Suppressor macrophage treated with lipopolysaccharide for 4 hours (primary cell): ENCODE measurements at places on chromosomes 12 and 14.
A peak's percentile ranks its signal among the peaks of the same experiment; 100 is the strongest.

DNA sequence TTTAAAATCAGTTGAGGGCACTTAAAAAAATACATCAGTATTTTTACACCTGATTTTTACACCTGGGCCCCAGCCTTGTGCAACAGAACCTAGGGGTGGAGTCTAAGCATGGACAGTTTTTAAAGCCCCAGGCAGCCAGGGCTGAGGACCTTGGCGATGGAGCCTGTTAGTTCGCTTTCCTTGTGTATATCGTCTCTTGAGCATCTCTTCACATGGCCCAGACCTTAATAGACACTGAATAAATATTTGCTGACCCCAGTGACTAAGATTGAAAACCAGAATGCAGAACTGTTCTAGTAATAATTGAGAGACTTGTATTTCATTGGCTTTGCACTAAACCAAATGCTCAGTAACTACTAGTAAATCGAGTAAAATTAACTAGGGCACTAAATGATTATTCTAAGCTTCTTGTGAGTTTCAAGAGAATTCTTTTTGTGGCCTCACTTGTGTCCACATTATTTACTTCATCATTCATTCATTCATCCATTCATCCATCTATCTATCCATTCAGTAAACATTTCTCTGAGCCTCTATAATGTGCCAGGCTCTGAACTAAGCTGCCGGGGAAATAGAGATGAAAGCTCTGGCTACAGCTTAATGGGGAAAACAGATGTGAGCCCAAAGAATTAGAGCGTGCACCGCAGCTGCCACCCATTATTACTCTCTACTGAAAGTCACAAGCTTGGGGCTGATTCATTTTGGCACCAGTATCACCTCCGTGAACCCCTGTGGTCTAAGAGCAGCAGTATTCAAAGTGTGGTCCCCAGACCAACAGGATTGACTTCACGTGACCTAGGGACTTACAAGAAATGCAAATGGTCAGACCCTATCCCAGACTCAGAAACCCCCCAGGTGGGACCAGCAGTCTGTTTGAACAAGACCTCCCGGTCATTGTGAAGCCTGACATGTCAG, 30.7 kb upstream of the BCL7A start:
- no peak for DNase-seq

DNA sequence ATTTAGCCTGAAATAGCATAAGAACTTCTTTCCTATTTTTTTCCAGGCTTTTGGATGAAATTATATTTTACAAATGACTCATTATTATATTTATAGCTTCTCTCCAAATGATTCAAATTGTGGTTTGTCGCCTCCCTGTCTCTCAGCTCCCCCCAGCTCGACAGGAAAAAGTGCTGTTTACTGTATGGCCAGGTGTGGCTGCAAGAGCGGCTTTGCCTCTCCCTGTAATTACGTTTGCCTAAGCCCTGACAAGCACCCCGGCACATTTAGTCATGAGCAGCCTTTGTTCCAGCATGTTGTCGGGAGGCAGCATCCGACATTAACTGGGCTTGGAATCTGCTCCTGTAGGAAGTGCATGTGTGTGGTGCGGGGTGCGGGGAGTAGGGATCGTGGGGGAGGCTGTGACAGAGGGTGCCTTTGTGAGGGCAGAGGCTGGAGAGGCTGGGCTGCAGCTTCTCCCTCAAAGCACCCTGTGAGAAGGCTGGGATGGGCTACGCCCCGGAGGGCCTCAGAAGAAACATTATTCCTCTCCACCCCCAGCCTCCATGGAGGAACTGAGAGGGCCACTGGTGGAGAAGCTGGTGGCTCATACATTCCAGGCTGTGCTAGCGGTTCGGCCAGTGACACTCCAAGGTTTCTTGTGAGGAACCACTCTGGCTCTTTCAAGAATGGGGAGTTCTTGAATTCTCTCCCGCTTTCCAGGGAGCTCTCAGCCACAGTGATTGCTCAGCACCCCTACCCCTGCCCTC, 42.1 kb upstream of the CTDSP2 start:
- peak; percentile 25 for DNase-seq

DNA sequence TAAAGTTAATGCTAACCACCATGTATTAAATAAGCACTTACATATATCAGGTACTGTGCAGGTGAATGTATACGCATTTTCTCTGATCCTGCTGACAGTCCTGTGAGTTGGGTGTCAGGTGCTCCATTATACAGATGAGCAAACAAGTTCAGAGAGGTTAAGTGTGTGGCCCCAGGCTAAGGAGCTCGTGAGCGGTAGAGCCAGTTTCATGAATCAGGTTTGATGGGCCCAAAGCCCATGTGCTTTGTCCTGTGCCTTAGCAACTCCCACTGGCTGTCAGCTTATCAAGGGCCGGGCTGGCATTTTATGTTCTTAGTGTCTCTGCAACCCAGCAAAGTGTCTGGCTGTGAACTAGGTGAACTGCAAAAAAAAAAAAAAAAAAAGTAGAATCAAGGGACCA, 701.2 kb upstream of the TBX3 start:
- no peak for DNase-seq

DNA sequence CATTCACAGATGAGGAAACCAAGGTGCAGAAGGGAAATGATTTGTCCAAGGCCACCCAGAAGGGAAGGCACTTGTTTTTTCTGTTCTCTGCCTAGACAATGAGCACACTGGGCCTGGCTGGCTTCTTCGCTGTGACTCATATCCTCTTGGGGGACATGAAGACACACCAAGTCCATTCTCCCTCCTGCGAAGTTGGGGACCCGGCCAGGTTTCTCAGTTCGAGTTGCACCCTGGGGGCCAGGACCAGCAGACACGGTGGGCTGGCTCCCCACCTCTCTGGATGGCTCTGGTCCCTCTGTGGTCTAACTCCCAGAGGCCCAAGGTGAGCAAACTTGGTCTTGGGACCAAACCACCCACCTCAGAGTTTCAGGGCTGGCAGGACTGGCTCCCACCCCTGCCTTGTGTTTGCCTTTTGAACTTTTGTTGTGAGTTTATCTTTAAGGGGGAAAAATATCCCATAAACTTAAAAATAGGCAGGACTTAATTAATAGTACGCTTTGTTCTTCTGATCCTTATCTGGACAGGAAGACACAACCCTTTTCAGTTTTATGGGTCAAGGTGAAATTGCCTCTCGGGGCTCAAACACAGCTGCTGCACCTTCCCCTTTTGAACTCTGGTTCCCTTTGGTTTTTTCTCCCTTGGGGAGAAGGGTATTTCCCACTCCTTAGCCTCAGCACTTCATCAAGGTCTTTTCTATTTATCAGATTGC, 9.0 kb upstream of the MLEC start:
- peak; percentile 46 for DNase-seq

DNA sequence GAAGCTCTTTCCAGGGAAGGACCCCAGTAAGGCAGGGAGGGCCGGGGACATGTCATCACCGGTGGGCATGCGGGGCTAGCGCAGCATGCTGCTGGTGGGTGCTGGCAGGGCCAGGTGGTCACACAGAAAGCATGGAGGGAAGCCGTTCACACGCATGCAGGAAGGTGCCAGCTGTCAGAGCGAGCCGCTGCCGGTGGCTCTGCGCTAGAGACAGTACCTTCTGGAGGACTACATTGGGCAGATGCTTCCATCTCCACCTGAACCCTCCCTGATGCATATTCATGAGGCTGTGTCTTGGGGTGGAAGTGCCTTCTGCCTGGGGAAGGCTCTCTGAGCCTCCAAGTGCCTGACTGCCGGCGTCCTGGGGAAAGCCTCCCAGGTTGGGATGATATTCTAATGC, 203.8 kb downstream of the CALM1 start:
- no peak for DNase-seq

DNA sequence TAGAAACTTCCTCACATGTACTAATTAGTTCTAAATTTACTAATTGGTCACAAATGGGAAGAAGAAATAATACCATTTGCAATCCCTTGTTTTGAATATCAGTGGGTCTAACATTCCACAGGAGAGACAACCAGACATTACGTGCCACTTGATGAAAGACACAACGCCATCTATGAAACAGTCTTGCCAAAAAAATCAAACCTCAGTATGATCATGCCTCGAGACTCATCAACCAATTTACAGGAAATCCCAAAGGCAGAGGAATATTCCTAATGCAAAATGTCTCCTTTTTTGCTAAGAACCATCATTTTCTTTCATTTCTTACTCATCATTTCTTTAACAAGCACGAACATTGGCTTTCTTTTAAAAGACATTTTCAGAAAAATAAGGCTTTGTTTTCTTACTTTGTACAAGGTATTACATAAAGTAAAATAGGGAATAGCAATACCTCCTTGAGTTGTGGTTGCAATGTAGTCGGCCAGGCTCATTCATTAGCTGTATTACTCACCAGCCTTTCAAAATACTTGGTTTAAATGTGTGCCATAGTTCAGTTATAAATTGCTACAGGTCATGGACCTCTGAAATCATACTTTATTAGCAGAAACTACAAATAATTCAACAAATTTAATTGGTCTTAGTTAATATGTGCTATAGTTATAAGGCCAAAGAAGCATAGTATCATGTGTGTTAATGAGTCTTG, 436.2 kb upstream of the FLRT2 start:
- no peak for DNase-seq

GRCh38 chr12:49877066-49877465, 26.6 kb downstream of the FAIM2 start:
- DNase-seq, result no peak

DNA sequence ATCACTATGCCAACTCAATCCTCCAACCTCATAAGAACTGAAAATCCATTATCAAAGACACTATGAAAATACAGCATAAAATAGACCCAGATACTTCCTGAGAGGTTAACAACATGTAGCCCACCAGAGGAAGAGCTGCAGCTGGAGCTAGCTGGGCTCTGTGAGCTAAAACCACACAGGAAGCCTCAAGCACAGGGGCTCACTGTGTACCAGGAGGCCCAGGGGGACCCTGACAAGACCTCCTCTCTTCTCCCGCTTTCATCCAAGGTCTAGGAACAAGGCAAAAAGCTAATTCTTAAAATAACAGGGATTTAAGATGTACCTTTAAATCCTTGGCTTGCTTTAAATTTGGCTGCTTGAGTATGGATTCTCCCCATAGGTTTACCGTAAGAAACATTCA, 53.6 kb downstream of the EIF2S3B start:
- no peak for DNase-seq

DNA sequence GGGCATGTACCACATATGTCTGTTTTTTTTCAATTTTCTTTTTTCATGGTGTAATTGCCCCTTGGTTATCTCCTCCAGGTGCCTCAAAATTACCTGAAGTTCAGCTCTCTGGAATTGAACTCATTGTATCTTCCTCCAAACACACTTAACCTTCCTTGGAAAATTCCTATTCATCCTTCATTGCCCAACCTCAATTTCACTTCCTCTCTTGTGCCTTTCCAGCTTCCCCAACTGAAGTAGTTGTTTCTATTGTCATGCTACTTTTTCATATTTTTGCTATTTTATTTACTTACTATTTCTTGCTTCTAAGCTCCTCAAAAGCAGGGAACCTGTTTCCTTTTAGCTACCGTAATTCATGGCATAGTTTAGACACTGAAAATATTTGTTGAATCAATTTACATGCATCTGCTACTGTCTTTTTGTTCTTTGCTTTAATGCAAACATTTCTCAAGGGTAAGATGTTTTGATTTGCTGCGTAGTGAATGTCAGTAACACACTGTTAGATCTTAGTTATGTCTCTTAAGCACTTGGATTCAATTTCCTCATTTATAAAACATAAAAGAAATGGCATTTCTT, 37.0 kb upstream of the STXBP6 start:
- DNase-seq, result peak; percentile 47

- no peak for DNase-seq
Observed at GRCh38 chr12:51896236-51896635, 8.3 kb downstream of the ANKRD33 start.

DNA sequence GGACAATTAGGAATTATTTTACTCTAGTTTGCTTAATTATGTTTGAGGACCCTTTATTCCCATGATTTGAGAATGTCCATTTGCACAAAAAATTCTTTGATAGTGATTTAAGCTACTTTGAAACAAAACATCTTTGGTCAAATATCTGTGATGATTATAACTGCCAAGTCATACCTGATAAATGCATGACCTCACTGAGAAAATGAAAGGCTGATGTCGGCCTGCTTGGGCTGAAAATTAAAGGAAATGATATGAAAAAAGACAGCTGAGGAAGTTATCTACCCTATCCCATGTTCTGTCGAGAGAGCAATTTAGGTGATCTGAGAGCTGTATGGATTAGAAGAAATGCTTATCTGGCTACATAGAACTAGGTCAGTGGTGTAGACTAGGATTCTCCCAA, 43.6 kb downstream of the ATL1 start:
- DNase-seq, result no peak

GRCh38 chr12:57759360-57759980, 4.6 kb downstream of the MARCHF9 start:
- no peak for DNase-seq

DNA sequence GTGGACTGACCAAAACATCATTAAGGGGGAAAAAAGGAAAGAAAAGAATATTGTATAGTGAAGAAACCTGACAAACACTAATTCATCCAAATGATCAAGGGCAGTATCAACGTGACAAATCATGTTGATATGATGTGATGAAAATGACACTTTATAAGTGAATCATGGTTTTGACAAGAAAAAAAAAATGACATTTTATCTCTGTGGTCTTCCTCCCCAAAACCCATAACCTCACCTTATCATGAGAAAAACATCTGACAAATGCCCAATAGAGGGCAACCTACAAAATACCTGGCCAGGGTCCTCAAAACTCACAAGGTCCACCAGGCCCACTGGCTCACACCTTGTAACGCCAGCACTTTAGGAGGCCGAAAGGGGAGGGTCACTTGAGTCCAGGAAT, 13.8 kb downstream of the TMED10 start:
- DNase-seq, result no peak

DNA sequence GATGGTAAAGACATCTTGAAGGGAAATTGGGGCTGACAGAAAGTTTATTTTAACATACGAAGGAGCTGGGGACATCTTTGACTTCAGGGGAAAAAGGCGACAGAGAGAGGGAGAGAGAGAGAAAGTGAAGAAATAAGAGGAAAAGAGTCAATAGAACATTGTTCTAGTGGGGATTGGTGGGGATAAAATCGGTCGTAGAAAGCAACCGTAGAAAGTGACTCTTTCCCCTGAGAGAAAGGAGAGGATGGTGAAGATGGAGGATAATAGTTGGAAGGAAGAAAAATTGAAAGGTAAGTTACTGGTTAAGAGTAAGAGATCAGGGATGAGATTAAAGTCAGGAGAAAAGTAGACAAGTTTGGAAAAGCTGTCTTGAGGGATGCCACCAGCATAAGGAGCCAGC, 75.9 kb downstream of the LMNTD1 start:
- no peak for DNase-seq

- no peak for DNase-seq
Observed at GRCh38 chr12:100798286-100799160, 3.9 kb downstream of the ANO4 start.

- DNase-seq, result peak; percentile 95
Observed at GRCh38 chr12:89333564-89334252, 18.6 kb downstream of the DUSP6 start.

- no peak for DNase-seq
Observed at GRCh38 chr12:90098132-90098779, 389.6 kb upstream of the ATP2B1 start.

- no peak for DNase-seq
Observed at GRCh38 chr14:20177433-20177974, 13.2 kb upstream of the OR11G2 start.
